ENCODE measurements at places on chromosomes 4 and X.
A peak's percentile ranks its signal among the peaks of the same experiment; 100 is the strongest.

GRCh38 chr4:23337292-23337691 is 552.6 kb downstream of the PPARGC1A start:
- no peak for DNase-seq

DNA sequence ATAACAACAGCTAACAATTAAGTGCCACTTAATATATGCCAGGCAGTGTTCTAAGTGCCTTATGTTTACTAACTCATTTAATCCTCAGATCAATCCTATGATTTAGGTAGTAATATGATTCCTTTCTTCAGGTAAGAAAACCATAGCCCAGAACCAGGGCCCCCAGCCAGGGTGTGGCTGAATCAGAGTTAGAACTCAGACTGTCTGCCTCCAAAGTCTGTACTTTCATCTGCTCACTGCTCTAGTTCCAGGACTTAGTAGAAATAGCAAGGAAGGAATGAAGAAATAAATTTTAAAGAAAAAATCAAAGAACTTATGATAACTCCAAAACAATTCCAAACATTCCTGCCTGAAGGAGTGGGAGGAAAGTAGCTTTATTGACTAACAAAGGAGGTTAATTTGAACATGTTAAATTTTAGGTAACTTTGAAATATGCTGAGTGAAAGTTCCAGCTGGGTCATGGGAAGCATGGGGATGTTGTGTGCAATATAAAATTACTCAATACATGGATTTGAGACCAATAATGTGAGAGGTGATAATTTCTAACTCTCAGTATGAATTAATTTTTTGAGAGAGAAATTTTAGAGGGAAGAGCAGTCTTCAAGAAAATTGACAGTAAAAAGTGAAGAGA is 8.8 kb upstream of the ADH1C start:
- no peak for DNase-seq

DNA sequence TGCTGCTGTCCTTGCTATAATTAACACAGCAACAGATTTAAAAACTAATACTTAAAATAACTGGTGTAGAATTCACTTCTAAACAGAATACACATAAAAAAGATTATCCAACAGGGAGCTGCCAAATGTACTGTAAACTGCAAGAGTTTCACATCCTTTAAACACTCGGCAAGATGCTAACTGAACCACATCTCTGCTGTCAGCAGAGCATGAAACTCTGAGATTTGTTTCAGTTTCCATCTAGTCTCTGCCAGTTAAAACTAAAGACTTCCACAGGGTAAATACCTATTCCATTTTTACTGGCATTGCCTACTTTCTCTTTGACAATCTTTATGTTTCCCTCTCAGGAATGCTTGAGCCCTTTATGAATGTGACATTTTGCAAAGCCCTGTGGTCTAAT is 127.7 kb downstream of the SLC7A11 start:
- no peak for DNase-seq

GRCh38 chr4:73452953-73453700 is 17.1 kb downstream of the AFP start:
- no peak for DNase-seq

DNA sequence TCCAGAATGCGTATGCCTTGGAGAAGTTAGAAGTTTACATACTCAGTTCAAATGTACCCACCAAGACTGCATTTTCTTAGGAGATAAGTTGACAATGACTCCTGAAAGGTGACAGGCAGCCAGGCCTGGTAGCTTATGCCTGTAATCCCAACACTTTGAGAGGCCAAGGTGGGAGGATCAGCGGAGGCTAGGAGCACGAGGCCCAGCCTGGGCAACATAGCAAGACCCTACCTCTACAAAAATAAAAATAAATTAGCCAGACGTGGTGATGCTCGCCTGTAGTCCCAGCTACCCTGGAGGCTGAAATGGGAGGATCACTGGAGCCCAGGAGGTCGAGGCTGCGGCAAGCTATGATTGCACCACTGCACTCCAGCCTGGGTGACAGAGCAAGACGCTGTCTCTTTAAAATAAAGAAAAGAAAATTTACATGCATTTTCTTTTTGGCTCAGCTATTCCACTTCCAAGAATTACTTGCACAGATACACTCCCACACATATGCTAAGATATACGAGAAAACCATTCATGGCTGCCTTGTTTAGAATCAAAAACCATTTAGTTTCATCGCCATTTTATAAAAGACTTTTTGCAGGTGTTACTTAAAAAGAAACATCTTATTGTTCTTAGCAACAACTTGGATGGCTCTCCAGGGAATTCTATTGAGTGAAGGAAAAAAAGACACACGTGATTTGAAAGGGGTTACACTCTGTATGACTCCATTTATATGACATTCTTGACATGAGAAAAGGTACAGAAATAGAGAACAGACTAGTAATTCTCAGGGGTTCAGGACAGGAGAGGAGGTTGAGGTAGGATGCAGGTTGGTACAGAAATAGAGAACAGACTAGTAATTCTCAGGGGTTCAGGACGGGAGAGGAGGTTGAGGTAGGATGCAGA is 66.3 kb downstream of the DHRSX start:
- no peak for DNase-seq

- no peak for DNase-seq
Observed at GRCh38 chrX:41827886-41828285, 95.5 kb downstream of the CASK start.

GRCh38 chrX:134745636-134746409 is 87.6 kb upstream of the PLAC1 start:
- no peak for DNase-seq

DNA sequence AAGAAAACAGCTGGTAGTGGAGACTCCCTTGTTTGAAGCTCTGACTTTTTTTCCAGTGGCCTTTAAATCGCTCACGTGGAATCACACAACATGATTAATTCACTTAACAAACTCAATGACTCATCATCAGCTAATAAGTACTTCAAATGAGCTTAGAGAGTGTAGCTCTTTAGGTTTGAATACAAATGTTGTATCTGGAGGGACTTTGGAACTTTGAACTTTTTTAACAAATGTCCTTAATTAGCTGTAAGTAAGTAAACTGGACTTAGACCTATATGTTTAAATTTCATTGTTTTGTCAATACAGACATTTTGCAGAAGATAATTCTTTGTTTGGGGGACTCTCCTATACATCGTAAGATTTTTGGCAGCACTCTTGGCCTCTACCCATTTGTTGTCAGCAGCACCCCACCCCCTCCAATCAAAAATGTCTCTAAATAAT is 581.1 kb downstream of the SPRY1 start:
- DNase-seq = no peak

- peak; percentile 20 for DNase-seq
Observed at GRCh38 chr4:183098723-183099536, at the start of gene WWC2. Gene WWC2 (plus strand): TSS chr4:183099257. CDS start chr4:183099492, 235 bp downstream.

GRCh38 chrX:47706575-47706974 is 47.6 kb upstream of the UXT start:
- DNase-seq = peak; percentile 5

GRCh38 chr4:3878678-3879077 is 112.5 kb downstream of the ADRA2C start:
- DNase-seq = no peak

- no peak for DNase-seq
Observed at GRCh38 chr4:105014234-105014633, 132.4 kb upstream of the TET2 start.

- DNase-seq = no peak
Observed at GRCh38 chrX:123271902-123272301, 87.8 kb downstream of the GRIA3 start.

GRCh38 chr4:132269303-132269990 is 879.6 kb upstream of the PCDH10 start:
- no peak for DNase-seq

- peak; percentile 89 for DNase-seq
Observed at GRCh38 chr4:89303177-89303576, 4.4 kb downstream of the GPRIN3 start.

- DNase-seq = no peak
Observed at GRCh38 chrX:69145714-69146113, 19.5 kb downstream of the PJA1 start.

- DNase-seq = peak; percentile 79
Observed at GRCh38 chr4:121189326-121190215, 25.4 kb upstream of the TNIP3 start.

DNA sequence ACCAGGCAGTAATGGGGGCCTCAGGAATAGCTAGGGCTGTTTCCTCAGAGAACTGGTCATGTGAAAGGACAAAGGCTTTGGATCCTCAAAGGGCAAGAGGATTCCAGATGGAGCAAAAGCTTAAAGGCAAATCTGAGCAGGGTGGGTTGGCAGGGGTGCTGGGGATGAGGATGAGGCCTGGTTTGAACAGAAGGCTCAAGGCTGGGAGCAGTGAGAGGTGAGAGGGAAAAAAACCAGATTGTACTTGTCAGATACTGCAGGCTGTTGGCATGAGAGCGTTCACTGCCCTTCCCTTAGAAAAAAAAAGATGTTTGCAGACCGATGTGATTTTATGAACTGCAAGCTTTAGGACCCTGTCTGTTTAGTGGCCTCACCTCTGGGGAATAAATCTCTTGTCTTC is 75.3 kb upstream of the PLAC1 start:
- no peak for DNase-seq

GRCh38 chr4:38625508-38625907 is 38.5 kb upstream of the KLF3 start:
- no peak for DNase-seq

DNA sequence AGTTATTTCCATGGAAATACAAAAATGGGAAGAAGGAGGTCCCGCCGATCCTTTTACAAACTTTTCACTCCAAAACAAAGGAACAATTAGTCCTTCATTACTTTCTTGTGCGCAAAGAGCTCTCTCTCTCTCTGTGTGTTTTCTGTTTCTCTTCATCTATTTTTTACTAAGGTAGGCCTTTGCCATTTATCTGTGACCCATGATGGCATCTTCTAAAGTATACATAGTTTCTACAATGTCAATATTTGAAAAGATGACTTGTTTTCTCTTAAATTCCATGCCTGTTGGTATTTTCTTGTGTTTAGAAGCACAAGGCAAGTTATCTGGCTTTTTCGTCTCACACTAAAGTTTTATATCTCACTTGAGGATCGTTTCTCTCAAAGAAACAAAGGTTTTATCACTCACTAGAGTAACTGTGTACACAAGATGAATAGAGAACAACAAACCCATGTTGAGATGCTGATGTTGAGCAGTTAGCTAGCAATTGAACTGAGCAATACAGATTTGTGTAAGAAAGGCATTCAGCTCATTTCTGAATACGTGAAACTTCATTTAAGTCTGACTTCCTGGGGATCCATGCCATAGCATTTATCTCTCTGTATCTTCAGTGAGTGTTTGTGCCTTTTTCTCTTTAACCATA is 250.3 kb downstream of the GBA3 start:
- DNase-seq = no peak

DNA sequence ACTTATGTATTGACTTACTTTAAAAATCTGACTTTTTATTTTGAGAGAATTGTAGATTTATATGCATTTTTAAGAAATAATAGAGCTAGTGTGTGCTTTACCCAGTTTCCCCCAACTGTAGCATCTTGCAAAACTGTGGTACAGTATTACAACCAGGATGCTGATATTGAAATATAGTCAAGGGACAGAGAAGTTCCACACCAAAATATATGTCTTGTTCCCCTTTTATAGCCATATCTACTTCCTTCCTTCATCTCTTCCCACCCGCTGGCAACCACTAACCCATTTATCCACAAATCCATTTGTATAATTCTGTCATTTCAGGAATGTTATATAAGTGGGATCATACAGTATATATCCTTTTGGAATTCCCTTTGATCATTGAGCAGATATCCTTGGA is 16.8 kb downstream of the KDM6A start:
- DNase-seq = no peak

GRCh38 chr4:154465085-154465484 is 26.5 kb downstream of the DCHS2 start:
- no peak for DNase-seq

DNA sequence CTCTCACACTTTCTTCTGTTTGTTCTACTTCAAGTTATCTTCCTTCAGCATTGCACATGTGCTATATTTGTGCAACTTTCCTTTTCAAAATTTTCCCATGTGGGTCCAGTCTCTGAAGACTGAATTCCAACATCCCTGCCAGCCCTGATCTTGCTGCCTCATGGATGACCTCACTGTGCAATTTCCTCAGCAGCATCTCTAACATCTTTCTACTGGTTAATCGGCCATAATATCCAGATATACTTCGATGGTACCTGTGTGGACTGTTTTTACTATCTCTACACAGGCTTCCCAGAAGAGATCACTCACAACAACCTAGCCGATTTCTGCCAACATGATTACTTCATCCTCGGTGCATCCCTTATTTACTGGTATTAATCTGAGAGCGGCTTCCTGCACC is 41.5 kb downstream of the GPM6A start:
- no peak for DNase-seq

DNA sequence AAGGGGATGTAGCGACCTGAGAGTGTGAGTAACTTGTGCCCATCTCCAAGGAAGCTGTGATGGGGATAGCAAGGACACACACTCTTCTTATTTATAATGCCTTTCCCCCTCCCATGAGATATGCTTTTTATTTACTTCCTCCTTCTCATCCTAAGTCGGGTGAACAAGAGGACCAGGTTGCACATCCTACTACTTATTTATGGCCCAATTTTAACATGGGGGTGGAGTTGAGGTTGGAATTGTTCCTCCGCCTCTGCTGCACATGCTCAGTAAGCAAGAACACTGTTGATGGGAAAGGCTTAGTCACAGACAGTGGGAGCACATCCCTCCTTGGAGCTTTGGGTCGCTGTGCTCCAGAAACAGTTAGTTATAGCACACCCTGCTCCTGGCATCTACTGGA is 15.2 kb upstream of the TLR8 start:
- DNase-seq = no peak

DNA sequence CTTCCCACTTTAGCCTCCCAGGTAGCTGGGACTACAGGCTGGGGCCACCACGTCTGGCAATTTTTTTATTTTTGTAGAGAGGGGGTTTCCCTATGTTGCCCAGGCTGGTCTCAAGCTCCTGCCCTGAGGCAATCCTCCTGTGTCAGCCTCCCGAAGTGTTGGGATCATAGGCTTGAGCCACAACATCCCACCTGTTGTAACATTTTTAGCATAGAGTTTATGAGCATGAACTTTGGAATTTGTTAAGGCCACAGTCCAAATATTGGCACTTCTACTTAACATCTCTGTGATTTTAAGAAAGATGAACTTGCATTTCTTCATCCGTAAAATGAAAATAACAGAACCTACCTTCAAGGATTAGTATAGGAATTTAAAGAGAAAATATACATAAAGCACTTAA is 445.6 kb downstream of the IQCM start:
- no peak for DNase-seq

- DNase-seq = peak; percentile 22
Observed at GRCh38 chr4:48699475-48699874, 80.6 kb downstream of the FRYL start.

GRCh38 chr4:169209388-169209883 is 61.3 kb downstream of the SH3RF1 start:
- no peak for DNase-seq

DNA sequence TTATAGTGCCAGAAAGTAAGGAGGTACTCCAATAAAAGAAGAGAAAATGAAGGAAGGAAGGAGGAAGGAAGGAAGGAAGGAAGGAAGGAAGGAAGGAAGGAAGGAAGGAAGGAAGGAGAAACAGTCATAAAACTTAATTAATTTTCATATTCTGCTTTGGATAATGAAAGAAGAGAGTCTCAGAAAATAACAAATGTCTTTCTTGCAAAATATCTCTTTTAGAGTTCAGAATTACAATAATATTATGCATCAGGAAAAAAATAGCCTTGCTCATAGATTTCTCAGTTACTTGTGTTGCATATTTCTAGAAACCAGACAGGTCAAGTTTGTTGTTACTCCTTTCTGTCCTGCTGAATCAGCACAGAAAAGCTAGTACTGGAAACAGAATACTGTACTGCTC is 130.1 kb upstream of the DKK2 start:
- no peak for DNase-seq
